PC-3 (cell line): ENCODE measurements at places on chromosomes 6 and 20.

DNA sequence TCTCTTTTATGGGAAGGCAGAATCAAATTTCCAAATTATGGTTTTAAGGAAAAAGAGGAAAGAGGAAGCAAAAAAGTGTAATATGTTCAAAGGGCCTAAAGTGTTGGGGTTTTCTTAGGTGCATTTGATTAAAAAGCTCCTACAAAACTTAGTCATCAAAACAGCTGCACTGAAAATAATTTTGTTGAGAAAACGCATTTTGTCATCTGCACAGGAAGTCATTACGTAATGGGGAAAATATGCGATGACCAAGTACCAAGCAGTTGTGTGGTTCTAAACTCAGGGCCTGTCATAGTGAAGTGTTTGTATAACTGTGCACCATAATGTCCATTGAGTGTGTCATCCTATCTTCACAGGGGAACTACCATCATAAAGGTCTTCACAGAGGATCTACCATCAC, 15.6 kb downstream of the HAO1 start:
- DNase-seq: peak; percentile 93

DNA sequence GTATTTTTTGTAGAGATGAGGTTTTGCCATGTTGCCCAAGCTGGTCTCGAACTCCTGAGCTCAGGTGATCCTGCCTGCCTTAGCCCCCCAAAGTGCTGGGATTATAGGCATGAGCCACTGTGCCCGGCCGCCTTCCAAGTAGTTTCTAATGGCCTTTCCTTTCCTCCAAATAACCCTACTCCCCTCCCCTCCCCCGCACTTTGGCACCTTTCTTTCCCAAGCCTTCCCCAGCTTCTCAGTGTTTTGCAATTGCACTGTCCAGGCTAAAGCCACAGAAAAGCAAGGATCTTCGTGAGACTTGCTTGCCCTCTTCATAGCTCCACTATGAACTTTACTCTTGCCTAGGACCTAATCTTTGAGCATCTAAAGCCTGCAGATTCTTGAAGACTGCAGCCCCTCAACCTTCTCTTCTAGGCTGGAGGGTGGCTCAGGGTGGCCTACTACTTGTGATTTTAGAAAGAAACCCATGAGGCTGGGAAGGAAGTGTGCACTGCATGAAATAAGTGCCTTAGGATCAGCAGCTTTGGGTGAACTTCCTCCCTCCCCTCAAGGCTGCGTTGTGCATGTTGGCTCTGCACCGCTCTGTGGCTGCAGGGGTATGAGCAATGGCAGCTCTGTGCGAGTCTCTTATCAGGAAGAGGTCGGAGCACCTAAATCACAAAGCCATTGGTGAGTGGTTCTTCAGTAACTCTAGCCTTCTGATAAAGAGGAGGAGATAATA, 152.4 kb upstream of the SNX9 start:
- no peak for DNase-seq

GRCh38 chr6:80382811-80383210, 276.3 kb downstream of the BCKDHB start:
- DNase-seq: no peak

- no peak for DNase-seq
Measured at GRCh38 chr20:35838205-35838604, 66.4 kb downstream of the PHF20 start.

DNA sequence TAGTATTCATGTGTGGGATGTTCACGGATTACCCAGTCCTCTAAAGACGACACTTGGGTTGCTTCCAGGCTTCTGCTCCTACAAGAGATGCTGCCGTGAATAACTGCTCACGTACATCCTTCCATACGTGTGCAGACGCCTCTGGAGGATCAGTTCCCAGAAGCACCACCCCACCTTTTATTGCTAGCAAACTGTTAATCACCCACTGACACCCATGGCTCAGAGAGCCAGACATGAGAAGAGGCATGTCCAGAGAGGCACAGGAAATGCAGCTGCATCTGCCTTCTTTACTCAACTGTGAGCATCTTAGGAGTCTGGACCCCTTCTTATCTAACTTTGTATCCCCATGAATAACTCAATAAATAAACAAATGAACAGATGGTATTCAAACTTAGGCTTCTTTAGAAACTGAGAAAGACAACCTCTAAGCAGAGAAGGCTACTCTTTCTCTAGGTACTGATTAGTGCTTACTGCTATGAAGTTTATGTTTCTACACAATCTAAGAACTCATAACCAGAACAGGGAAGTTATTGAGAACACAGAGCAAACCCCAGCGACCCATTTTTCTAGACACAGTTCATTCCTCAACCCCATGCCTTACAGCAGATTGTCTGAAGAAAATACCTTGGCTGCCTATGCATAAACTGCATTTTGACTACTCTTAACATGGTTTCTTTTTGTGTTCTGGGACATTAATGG, 228.7 kb upstream of the RREB1 start:
- DNase-seq: no peak

DNA sequence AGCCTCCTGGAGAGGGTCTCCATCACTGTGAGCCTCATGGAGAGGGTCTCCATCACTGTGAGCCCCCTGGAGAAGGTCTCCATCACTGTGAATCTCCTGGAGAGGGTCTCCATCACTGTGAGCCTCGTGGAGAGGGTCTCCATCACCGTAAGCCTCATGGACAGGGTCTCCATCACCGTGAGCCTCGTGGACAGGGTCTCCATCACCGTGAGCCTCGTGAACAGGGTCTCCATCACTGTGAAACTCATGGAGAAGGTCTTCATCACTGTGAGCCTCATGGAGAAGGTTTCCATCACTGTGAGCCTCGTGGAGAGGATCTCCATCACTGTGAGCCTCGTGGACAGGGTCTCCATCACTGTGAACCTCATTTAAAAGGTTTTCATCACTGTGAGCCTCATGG, 140.0 kb downstream of the ERMARD start:
- no peak for DNase-seq

GRCh38 chr6:32060966-32061655, 22.9 kb downstream of the CYP21A2 start:
- DNase-seq: no peak

GRCh38 chr20:19392344-19393130, 180.1 kb downstream of the SLC24A3 start:
- no peak for DNase-seq

DNA sequence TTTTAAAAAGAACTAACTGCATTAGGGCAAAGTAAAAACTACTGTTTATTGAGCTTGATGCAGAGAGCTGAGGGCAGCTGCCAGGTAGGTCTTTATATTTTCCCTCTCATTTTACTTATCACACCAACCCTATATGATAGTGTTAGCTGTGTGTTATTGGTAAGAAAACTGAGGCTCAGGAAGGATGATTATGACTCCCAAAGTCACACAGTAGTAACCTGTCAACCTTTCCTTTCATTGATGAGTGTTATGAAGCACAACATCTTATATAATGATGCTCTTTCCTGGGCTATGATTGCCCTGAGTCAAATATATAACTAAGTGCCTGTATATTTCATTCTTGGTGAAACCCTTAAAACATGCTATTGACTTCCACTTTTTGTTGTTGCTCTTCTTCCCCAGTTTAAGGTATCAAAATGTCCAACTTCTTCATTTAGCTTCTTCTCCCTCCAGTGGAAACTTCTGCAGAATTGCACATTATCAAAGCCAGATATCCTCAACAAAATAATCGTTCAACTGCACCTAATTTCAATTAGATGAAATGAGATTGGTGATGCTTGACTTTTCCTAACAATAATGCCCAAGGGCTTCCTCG, 8.1 kb downstream of the GFOD1 start:
- no peak for DNase-seq

- peak; percentile 68 for DNase-seq
Measured at GRCh38 chr6:21348504-21349195, 244.9 kb upstream of the SOX4 start.

GRCh38 chr6:108403236-108403635, 108.4 kb downstream of the AFG1L start:
- DNase-seq: no peak

DNA sequence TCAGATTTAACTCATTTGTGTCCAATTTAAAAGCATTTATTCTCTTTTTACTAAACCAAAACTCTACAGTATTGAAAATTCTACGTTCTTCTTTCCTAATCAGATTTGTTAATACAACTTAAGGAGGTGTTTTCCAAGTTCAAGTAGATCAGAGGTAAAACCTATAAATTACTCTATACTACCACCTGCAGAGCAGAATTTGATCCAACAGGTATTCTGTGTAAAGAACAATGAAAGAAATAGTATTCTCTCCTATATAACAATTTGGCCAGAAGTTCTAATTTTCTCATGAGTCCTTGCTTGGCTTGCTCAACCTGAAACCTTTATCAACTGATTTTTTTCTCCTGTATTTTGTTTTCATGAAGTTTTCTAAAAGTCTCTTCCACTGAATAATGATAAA, 28.5 kb upstream of the DST start:
- DNase-seq: peak; percentile 50

GRCh38 chr20:23363257-23363649, 1.3 kb downstream of the GZF1 start:
- DNase-seq: no peak

- DNase-seq: no peak
Measured at GRCh38 chr20:62918831-62919230, 7.5 kb downstream of the DIDO1 start.

DNA sequence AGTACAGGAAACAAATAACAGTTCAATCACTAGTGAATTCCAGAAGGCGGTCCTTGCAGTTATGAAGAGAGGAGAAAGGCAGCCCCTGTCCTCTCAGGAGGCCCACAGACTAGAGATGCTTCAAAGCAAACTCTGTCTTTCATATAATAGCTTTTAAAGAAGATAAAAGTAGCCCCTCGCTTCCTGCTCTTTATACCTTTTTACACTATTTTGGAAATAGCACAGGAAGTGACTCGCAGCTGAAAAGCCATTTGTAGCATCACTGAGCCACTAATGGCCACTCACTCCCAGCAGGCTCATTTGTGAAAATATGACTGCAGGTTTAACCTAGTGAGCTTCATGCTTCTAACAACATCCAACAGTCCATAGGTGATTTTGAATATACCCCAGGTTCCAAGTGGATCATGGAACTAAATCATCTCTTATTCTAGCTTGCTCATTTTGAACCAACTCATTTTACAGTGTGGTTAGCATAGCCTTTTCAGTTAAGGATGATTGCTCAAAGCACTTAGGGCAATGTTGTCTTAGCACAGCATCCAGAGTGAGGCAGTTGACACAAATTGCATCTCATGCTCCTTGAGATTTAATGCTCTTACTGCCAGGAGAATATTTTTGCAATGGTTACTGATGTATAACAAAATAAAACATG, 136.0 kb upstream of the NRSN1 start:
- DNase-seq: no peak

DNA sequence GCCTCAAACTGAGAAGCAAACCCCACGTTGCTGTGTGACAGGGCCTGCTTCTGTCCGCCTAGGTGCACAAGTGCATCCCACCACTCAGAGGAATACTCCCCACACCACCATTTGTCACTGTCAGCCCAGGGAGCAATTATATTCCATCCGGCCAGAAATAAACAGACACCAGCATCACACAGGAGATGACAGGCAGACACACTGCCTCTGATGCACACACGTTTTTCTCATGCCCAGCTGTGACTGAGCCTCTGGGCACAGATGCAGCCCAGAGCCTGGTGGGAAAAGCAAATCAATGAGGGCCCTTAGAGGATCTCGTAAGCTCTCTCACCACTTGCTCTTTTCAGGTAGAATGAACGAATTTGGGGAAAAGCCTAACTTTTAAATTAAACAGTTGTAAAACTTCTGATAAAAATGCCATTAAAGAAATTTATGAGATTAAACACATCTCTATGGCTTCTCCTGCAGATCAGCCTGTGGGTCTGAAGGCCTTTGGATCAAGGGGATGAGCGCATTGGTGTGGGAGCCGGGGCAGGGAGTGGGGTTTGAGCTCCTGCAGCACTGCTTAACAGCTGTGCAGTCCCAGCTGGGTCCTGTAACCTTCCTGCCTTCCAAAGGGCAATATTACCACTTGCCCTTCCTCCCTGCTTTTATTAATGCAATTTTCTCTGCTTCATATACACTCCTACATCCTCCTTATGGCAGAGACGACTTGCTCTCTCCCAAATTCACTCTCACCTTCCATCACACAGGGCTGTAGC, 624.3 kb downstream of the PTPRT start:
- no peak for DNase-seq

DNA sequence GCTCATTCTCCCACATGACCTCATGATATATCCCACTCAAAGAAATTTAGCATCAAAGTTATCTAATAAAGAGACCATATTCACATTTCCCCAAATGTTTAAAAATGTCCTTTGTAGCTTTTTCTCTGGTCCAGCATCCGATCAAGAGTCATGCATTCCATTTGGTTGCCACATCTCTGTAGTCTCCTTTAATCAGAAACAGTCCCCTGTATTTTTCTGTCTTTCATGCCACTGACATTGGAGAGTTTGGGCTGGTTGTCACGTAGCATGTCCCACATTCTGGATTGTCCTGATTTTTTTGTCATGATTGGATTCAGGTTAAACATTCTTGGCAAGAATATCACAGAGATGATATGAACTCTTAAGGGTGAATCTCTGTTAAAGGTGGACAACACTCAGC, 55.7 kb downstream of the SNX5 start:
- DNase-seq: peak; percentile 42

DNA sequence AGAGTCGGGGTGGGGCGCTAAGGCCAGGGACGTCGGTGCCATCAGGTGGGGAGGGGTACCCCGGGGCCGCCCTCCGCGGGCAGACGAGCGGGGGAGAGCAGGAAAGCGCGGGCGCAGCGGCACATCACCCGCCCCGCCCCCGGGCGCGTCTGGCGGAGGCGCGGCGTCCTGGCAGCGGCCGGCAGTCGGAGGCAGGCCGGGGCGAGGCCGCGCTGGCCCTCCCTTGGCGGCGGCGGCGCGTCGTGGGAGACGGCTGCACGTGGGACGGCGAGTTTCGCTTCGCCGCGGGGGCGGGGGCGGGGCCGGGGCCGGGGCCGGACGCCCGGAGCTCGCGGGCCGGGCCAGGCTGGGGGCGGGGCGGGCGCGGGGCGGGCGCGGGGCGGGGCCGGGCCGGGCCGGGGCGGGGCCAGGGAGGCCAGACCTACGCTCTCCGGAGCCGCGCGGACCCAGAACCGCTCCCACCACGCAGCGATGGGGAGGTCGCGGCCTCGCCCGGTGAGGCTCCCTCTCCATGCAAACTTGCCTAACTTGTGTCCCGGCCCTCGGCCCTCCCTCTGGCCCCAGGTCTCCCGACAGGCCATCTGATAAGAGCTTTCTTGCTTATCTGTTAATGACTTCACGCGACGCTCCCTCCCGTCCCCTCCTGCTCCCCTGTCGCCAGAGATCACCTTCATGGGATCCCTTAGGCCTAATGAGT, 12.5 kb downstream of the ITPR3 start:
- peak; percentile 49 for DNase-seq
